Cardiac fibroblast (primary cell): ENCODE measurements at places on chromosomes 6 and 20.

GRCh38 chr20:46820682-46821081, 74.0 kb upstream of the EYA2 start:
- DNase-seq: no peak

- peak; percentile 100 for DNase-seq
These were observed 85.7 kb upstream of the NEDD9 start for GRCh38 chr6:11317885-11318771.

- no peak for DNase-seq
These were observed 174.9 kb downstream of the ANKRD60 start for GRCh38 chr20:58053391-58054055.

DNA sequence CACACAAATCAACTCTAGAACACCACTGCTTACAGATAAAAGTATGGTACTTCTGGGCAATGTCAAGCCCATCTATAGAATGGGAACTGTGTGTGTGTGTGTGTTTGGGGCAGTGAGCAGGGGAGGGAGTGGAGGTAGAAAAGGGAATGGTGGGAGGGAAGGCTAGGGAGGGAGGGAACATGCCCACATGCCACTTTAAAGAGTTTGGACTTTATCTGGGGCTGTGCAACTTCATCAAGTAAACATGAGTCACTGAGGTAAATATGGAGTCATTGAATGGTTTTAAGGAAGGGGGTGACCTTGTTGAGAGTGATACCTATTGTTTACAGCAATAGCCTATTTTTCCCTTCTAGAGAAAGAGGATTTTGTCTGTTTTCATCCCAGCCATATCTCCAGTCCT, 22.5 kb upstream of the RNGTT start:
- DNase-seq: no peak

DNA sequence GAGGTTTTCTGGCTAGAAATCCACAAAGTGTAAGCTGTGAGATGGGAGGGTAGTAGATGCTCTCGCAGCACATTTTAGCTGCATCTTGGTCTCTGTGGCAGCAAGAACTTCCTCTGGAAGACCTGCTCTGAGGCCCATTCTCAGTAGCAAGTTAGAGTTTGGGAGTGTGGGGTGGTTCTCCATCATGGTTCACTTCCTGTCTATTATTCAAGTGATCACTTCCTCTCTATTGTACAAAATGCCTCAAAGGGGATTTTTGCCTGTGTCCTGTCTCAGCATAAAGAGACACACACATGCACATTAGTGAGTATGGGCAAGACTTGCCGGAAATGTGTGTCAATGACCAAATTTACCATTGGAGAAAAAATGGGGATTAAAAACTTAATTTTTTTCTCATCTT, 42.5 kb downstream of the LYRM2 start:
- DNase-seq: no peak

GRCh38 chr20:34709044-34709830, 5.1 kb downstream of the TP53INP2 start:
- peak; percentile 84 for DNase-seq

GRCh38 chr20:47862574-47863240, 77.4 kb upstream of the SULF2 start:
- DNase-seq: no peak

GRCh38 chr6:1335367-1336037, 23.6 kb downstream of the FOXQ1 start:
- peak; percentile 70 for DNase-seq

GRCh38 chr6:70314296-70314695, 11.4 kb upstream of the COL9A1 start:
- DNase-seq: no peak

DNA sequence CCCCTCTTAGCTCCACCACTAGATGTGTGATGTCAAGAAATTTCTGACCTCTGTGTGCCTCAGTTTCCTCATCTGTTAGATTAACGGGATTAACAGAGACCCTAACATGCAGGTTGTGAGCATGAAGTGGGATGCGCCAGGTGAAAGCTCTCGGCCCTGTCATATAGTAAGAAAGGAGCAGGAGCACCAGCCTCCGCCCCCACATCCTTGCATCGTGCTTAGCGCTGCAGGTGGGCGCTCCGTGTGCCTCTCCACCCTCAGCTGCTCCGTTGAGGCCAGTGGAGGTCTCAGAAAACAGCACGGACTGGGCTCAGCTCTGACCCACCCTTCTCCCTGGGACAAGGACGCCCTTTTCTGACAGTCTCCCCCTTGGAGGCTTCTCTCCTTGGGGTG, 63.4 kb downstream of the TCP11 start:
- DNase-seq: no peak

GRCh38 chr20:53875452-53875851, 194.9 kb downstream of the BCAS1 start:
- DNase-seq: no peak

GRCh38 chr6:70706491-70707123, 38.9 kb downstream of the SMAP1 start:
- peak; percentile 75 for DNase-seq

DNA sequence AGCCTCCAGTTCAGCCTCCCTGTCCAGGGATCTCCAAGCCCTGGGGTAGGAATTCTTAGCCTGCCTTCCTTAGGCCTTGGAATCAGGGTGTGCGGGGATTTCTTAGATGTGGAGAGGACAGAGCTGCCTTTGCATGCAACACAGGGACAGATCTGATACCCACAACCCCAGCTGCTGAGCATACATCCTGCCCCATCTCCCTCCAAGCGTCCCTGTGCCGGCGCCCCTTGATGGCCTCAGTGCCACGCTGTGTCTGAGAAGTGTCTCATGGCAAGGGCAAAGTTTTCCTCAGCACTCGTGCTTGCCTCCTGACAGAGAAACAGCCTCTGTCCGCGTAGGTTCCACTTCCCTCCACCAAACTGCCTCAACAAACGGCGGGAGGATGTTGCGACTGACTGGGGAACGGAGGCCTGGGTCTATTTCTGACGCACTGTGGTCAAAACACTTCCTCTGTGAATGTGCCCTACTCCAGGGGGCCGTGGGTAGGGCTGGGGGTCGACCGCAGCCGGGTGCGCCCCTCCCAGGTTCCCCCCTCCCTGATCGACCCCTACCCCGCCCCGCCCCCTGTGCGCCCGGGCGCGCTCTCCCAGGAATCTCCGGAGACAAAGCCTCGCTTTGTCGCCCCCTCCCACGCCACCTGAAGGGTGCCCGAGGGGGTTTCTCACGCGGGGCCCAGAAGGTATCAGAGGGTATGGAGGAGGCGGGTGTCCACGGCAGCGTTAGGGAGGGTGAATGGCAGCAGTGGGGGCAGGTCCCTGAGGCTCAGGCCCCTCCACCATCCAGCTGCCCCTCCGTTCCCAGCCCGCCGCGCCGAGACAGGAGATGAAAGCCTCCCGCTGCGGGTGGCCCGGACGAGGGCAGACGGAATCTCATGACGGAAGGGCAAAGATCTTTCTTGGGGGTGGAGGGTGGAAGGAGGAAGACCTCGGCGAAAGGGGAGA, 806 bp downstream of the MICAL1 start:
- DNase-seq: no peak

- no peak for DNase-seq
These were observed 27.6 kb upstream of the NFATC2 start for GRCh38 chr20:51569815-51570738.

DNA sequence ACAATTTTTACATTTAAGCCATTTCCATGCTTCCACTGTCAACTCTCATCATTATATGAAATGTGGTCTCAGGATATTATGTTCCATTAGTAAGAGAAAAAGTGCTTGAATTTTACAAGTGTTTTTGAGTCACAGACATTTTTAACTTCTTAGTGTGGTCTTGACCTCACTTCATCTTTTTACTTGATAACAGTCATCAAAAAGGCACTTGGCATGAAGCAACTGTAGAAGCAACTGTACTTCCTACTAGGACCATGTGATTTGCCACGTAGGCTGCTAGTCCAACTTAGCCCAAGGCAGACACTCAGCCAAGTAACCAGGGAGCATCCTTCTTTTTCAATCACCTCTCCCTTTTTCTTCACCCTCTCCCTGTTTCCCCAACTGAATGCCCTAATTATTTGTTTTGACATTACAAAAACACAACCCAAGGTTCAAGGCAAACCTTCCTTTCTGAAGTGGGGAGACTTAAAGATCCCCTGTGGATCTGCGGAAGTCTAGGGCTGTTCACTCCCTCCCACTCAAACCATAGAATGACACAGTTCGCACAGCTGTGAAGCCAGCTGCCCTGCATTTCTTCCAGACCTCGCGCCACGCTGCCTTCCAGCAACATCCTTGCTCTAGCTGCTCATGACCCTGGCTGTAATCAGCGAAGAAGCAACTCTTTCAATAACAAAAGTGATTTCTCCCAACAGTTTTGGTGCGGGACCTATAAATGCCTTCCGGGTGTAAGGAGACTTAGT, 45.0 kb downstream of the PHACTR1 start:
- DNase-seq: peak; percentile 53

GRCh38 chr6:90375681-90376439, 79.2 kb upstream of the BACH2 start:
- peak; percentile 54 for DNase-seq

DNA sequence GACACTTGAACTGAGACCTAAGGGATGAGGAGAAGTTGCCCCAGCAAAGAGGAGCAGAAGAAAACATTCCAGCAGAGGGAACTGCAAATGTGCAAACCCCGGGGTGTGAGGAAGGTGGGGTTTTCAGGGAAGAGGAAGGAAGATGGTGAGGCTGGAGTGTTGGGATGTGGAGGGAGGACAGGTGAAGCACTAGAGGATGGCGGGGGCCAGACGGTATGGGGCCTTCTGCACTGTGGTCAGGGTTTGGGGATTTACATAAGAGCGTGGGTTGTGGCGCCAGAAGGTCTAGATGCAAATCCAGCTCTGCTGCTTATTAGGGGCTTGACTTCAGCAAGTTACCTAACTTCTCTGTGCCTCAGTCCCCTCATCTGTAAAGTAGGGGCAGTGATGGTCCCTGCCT, 16.0 kb downstream of the DLGAP4 start:
- no peak for DNase-seq

- peak; percentile 9 for DNase-seq
These were observed 89.4 kb upstream of the ANKEF1 start for GRCh38 chr20:9945408-9945807.

DNA sequence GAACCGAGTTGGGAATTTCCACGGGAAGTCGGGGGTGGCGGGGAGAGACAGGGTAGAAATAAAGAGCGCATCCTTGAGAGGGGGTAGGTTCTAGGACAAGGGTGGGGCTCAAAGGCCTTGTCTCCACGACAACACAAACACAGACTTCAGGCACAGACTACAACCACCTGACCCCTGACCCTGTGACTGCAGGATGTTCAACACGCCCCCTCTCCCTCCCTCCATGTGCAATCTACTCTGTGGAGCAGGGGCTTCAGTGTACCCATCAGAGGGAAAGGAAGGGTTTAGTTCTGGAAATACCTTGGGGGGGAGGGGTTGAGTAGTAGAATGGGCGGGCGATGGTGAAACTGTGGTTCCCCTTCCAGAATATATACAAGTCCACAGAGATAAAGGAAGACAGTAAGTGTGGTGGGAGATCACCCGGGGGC, 651 bp upstream of the TAPBP start:
- DNase-seq: peak; percentile 89

DNA sequence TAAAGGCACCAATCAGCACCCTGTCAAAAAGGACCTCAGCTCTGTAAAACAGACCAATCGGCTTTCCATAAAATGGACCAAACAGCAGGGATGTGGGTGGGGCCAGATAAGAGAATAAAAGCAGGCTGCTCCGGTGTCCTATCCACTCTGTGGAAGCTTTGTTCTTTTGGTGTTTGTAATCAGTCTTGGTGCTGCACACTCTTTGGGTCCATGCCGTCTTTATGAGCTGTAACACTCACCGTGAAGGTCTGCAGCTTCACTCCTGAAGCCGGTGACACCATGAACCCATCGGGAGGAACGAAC, 7.3 kb upstream of the PXDC1 start:
- no peak for DNase-seq

DNA sequence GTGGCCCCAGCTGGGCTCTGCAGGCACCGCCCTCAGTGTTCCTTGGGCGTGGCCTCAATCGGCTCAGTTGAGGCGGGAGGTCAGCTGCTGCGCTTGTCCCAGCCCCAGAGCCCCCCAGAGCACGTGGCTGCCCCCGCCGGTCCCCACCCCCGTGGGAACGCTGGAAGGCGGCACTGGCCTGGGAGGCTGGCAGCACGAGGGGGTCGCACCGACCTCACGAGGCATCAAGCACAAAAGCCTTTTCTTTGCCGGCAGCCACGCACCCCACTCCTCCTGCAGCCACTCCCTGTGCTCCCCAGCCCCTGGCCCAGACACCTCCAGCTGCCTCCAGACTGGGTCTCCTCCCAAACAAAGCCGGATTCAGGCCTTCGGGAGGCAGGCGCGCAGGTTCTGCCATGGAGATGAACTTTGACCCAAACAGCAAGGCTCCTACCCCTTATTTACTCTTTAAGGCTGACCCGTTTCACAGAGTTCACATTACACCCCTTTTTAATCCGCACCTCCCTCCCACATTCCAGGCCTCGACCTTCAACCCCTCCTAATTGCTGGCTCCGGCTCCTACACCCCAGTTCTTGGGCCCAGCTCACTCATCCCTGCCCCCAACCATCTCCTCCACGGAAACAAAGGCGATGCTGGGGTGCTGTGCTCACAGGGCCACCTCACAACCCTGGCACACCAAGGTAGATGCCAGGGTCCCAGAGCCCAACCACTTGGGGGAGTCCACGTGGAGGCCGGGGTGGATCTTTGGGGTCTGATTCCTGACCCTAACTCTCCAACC, 111.7 kb downstream of the NOL4L start:
- no peak for DNase-seq

- DNase-seq: no peak
These were observed 36.7 kb downstream of the MAN1A1 start for GRCh38 chr6:119312875-119313338.

DNA sequence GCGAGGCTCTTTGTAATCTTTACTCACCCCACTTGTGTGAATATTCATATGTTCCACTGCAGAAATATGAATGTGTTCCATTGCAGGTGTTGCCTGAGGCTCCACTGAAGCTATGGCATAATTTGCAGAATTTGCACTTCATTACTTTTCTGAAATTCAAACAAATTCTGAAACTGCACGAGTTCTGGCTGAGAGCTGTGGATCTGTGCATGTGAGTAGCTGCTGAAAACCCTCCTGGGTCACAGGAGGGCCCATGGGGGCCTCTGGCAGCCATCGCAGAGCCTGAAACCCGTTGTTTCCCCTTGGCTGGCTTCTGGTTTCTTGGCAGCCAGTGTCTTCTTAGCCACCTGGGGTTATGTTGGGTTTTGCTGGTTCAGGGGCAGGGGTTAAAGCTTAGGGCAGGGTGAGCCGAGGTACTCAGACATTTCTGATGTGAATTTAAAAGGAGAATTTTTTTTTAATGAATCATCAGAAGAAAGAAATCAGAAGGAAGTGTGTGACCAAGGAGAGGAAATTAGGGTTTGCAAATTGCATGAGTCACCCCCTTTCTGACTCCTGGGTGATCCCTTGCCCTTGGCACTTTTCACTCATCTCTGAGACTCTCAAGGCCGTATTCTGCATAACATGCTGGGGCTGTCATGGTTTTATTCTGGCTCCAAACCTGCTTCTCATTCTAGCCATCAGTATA, 40.6 kb downstream of the TOX2 start:
- DNase-seq: peak; percentile 90

GRCh38 chr20:61331543-61331942, 79.5 kb downstream of the CDH4 start:
- no peak for DNase-seq

GRCh38 chr6:79636673-79637072, 5.5 kb downstream of the SH3BGRL2 start:
- no peak for DNase-seq

GRCh38 chr6:147839708-147840610, 331.5 kb downstream of the SAMD5 start:
- DNase-seq: no peak

GRCh38 chr6:45196121-45196520, 132.0 kb upstream of the RUNX2 start:
- no peak for DNase-seq

- no peak for DNase-seq
These were observed 44.3 kb upstream of the ZNF184 start for GRCh38 chr6:27517238-27517637.
